ENCODE measurements at places on chromosomes 4 and X. TPM values are rescaled to one million over a fixed set of nuclear protein-coding genes. Genes with fewer than 3 reads are reported as not detected.
A peak's percentile ranks its signal among the peaks of the same experiment; 100 is the strongest.

DNA sequence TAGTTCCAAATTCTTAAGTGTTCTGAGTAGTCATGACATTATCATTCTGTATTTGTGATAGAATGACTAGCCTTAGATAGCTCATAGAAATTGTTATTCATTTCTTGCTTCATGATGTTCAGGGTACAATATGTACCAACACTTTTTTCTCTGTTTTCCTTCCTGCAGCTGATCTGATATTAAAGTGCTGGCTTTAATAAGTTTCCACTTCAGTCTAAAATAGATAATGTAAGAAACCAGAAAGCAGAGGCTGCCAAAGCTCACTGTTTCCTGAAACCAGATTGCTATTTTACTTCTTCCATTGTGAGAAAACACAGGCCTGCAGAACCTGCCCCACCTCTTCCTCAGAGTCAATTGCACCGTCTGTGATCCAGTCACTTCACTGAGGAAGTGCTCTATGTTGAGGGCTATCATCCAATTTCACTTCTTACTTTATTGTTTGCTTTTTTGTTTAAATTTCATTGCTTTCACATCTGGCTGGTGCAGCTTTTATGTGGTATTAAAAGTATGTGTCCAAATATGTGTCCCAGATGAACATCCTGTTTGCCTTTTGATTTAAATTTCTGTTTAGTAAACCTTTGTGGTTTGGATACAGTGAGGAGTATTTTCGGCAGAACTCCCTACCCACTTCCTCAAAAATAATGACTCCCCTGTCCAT is 652.1 kb downstream of the ANKRD50 start:
- peak; percentile 11 for DNase-seq
- H3K27me3 ChIP-seq: no peaks in the 10 kb centered on the region
- H3K27ac ChIP-seq: peak overlapping the region; percentile 29

- no peaks in the 10 kb centered on the region for H3K36me3 ChIP-seq
- DNase-seq: no peak
- H3K4me1 ChIP-seq: no peaks in the 10 kb centered on the region
- H3K27me3 ChIP-seq: no peaks in the 10 kb centered on the region
Measured at GRCh38 chr4:37549041-37549440, 137.1 kb downstream of the RELL1 start.

GRCh38 chr4:22055954-22056353 is 107.4 kb upstream of the KCNIP4 start:
- DNase-seq: no peak
- H3K27me3 ChIP-seq: no peaks in the 10 kb centered on the region
- no peak overlapping the region for H3K27ac ChIP-seq
- H3K4me3 ChIP-seq: no peak overlapping the region
- no peaks in the 10 kb centered on the region for H3K36me3 ChIP-seq

- DNase-seq: peak; percentile 69
- H3K27me3 ChIP-seq: no peaks in the 10 kb centered on the region
- H3K4me3 ChIP-seq: no peak overlapping the region
- peak overlapping the region; percentile 35 for H3K27ac ChIP-seq
- no peaks in the 10 kb centered on the region for H3K36me3 ChIP-seq
Measured at GRCh38 chr4:6272863-6273660, 3.4 kb downstream of the WFS1 start.

GRCh38 chr4:10205223-10205622 is 88.6 kb upstream of the WDR1 start:
- H3K27me3 ChIP-seq: no peaks in the 10 kb centered on the region
- H3K27ac ChIP-seq: no peak overlapping the region
- H3K4me3 ChIP-seq: no peak overlapping the region
- H3K4me1 ChIP-seq: no peaks in the 10 kb centered on the region

GRCh38 chr4:10106421-10107039 is 10.1 kb downstream of the WDR1 start:
- H3K4me3 ChIP-seq: no peak overlapping the region
- peaks cover 53% of the 10 kb centered on the region for H3K36me3 ChIP-seq
- peaks cover 22% of the 10 kb centered on the region for H3K4me1 ChIP-seq
- H3K27ac ChIP-seq: peak overlapping the region; percentile 47
- peak; percentile 49 for DNase-seq

DNA sequence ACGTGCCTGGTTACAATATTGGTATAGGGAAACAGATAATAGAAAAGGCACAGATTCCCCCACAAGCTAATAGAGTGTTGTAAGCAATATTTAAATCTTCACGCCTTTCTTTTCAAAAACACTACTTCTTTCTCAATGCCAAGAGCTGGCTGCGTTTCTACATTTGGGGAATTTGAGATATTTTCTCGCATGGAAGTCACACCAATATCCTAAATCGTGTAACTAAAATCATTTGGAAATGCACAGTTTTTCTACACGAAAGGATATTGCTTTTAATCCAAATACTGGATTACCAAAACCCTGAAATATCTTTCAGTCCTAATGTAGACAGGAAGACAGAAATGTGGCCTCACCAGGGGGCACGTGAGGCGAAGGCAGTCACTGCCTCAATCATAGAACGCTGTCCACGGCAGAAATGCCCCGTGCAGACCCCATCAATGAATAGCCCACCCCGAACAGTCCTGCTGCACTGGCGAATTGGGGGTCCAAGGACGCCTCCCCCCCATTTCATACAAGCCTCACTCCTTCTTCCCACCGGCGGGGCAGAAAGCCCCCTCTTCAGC is 106.6 kb downstream of the NSUN7 start:
- H3K27me3 ChIP-seq: no peaks in the 10 kb centered on the region
- no peaks in the 10 kb centered on the region for H3K36me3 ChIP-seq
- H3K4me1 ChIP-seq: no peaks in the 10 kb centered on the region
- H3K4me3 ChIP-seq: peak overlapping the region; percentile 48
- no peak for DNase-seq

- no peak for DNase-seq
- H3K27ac ChIP-seq: no peak overlapping the region
- no peaks in the 10 kb centered on the region for H3K36me3 ChIP-seq
- no peaks in the 10 kb centered on the region for H3K4me1 ChIP-seq
Measured at GRCh38 chrX:119614776-119615175, 8.6 kb upstream of the NKRF start.

DNA sequence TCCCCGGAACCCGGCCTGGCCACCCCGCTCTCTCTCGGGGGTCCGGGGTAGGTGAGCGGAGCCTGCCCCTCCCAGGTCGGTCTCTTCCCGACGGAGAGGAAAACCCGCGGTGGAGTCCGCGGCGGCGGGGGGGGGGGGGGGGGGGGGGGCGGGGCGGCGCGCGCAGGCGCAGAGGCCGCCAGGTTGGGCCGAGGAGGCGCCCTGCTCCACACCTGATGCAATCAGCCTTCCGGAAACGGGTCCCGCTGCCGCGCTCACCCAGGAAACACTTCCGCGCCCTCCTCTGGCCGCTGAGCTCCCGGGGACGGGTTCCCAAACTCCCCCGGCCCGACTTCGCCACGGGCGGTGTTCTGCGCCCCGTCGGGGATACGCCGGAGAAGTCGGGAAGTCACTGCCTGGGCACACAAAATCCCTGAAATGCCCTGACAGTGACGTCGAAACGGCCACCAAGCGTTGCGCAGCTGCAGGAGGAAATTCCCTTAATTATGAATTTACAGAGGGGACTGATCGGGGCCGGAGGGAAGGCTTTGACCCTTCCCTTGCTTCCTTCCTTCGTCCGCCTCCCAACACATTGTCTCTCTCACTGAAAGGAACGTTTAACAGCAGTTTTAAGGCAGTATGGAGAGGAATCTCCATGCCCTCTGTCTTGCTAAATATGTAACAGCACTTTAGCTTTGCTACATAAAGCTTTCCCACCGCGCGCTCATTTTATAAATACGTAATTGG is 2.1 kb upstream of the APBB2 start:
- peak overlapping the region; percentile 89 for H3K27ac ChIP-seq
- no peaks in the 10 kb centered on the region for H3K36me3 ChIP-seq
- peaks cover 21% of the 10 kb centered on the region for H3K4me1 ChIP-seq
- peak overlapping the region; percentile 68 for H3K4me3 ChIP-seq
- DNase-seq: peak; percentile 91

DNA sequence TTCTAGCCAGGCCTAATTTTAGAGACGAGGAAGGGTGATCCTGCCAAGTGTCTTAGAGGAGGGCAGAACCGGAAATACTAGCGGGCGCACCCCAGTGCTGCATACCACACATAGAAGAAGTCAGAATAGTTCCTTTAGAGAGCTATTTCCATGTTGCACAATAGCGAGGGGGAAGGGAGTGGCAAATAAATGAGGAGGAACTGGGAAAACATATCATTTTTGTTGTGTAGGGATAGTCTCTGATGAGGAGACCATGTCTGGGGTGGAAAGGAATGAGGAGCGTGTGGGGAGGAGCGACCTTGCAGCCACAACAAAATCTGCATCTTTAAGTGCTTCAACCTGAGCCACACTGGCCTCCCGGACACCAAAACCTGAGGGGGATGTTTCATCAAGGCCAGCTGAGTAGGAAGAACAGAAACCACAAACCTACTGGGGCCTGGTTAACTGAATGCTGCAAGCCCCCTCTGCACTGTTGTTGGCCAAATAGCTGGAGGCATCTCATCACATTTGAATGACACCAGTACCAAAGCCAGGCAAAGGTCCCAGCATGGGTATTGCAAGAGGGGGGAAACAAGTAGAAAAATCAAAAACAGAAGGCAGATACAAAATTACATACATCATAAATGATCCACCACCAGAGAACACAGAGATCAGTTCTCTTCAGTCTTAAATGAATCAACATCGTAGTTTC is 26.7 kb upstream of the C1QTNF7 start:
- H3K4me3 ChIP-seq: no peak overlapping the region
- no peaks in the 10 kb centered on the region for H3K36me3 ChIP-seq
- H3K27ac ChIP-seq: no peak overlapping the region
- H3K4me1 ChIP-seq: peaks cover 36% of the 10 kb centered on the region
- no peaks in the 10 kb centered on the region for H3K27me3 ChIP-seq

DNA sequence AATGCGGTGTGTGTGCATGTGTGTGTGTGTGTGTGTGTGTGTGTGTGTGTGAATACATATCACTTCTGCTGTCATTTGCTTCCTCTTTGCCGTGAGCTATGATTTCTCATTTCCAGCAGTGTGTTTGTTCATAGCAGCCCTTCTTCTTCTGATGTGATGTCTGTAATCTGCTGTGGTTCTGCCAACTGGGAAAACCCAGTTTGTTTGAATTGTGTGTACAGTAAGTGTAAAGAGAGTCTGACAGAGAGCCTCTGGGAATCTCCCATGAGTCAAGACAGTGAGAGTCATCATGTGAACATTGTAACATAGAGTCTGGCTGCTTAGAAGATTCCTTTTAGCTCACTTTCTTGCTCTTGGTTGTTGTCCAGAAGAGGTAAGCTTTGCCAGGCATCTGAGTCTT is 8.4 kb upstream of the NWD2 start:
- H3K27me3 ChIP-seq: no peaks in the 10 kb centered on the region
- no peak overlapping the region for H3K27ac ChIP-seq
- no peaks in the 10 kb centered on the region for H3K4me1 ChIP-seq
- no peak for DNase-seq

GRCh38 chr4:141814499-141814898 is 178.1 kb downstream of the IL15 start:
- H3K36me3 ChIP-seq: no peaks in the 10 kb centered on the region
- no peak overlapping the region for H3K4me3 ChIP-seq
- no peak for DNase-seq
- no peak overlapping the region for H3K27ac ChIP-seq

GRCh38 chr4:26557164-26557563 is 26.7 kb upstream of the TBC1D19 start:
- no peak overlapping the region for H3K4me3 ChIP-seq
- no peak overlapping the region for H3K27ac ChIP-seq
- H3K36me3 ChIP-seq: no peaks in the 10 kb centered on the region
- no peaks in the 10 kb centered on the region for H3K4me1 ChIP-seq
- no peaks in the 10 kb centered on the region for H3K27me3 ChIP-seq
- DNase-seq: peak; percentile 19

- no peak overlapping the region for H3K4me3 ChIP-seq
- no peaks in the 10 kb centered on the region for H3K36me3 ChIP-seq
- no peaks in the 10 kb centered on the region for H3K4me1 ChIP-seq
- no peaks in the 10 kb centered on the region for H3K27me3 ChIP-seq
- no peak overlapping the region for H3K27ac ChIP-seq
Measured at GRCh38 chr4:40675166-40675565, 45.5 kb upstream of the RBM47 start.

DNA sequence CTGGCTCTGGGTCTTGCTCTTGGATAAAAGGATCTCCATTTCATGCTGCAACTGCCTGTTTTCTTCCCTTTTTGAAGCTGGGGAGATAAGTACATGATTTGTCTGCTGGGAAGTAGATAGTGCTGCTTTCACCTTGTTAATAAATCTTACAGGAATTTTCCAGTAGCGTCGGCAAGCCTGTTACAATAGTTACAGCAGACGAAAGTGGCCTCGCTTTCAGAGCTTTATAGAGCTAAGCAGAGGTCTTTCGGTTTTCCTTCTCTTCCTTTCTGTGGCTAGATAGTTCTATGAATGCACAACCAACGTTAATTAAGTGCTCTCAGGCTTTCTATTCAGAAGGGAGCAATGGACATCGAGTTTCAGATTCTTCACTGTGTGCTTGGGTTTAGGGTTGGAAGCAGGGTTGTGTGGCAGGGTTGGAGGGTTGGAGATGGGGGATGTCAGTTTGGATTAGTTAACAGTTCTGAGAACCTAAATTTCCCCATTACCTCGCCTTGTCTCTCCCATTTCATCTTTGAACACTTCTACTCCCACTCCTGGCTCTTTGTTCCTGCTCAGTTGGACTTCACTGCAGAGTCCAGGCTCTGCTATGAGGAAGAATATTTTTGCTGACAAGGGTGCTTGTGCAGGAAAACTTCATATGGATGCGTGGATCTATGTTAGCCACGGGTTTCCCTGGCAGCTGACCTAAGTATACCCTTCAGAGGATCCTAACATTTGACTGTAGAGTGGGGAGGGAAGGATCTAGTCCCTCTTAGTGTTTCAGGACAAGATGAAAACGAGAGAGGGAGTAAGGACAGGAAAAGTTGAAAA is 237.9 kb downstream of the ARHGAP10 start:
- no peak overlapping the region for H3K4me3 ChIP-seq
- H3K27me3 ChIP-seq: no peaks in the 10 kb centered on the region
- peaks cover 13% of the 10 kb centered on the region for H3K36me3 ChIP-seq
- H3K27ac ChIP-seq: peak overlapping the region; percentile 71
- no peaks in the 10 kb centered on the region for H3K4me1 ChIP-seq

GRCh38 chr4:102569200-102569599 is 68.0 kb downstream of the NFKB1 start:
- no peak overlapping the region for H3K4me3 ChIP-seq
- DNase-seq: no peak
- H3K36me3 ChIP-seq: peaks cover 19% of the 10 kb centered on the region
- H3K4me1 ChIP-seq: peaks cover 8% of the 10 kb centered on the region
- H3K27me3 ChIP-seq: no peaks in the 10 kb centered on the region

- DNase-seq: no peak
Measured at GRCh38 chr4:81737865-81738559, 266.3 kb upstream of the RASGEF1B start.

DNA sequence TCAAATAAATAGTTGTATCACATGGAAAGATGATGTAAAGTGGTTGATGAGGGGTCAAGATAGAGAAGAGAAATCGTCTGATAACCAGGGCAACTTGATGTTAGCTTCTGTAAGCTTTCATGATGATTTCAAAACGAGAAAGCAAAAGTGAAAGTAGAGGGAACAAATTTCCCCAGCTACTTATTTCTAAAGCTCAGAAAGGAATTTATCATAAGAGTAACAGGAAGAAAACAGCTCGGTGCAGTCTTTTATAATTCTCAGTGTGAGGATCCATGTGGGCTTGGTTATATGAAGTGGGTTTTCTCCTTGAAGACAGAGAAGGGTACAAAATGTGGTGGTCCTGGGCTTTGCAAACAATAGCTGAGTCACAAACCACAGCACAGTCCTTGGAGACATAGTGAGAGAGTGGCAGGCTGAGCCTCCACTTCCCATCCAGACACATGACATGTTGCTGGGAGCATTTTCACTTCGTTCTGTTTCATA is 32.1 kb upstream of the GLRA2 start:
- H3K4me1 ChIP-seq: no peaks in the 10 kb centered on the region
- DNase-seq: no peak
- no peak overlapping the region for H3K27ac ChIP-seq
- no peaks in the 10 kb centered on the region for H3K36me3 ChIP-seq
- H3K27me3 ChIP-seq: no peaks in the 10 kb centered on the region

SPANXD gene
- polyA plus RNA-seq: 13.1 TPM

SLIT2 gene
- 68.7 TPM for polyA plus RNA-seq

LRAT gene
- polyA plus RNA-seq: not detected

TCEAL7 gene
- 20.2 TPM for polyA plus RNA-seq

TBC1D8B gene
- 0.08 TPM for polyA plus RNA-seq
